Omental fat pad (tissue), 4 donors: ENCODE measurements at places on chromosomes 13 and 19.

- no peak for DNase-seq
These were observed 14.9 kb downstream of the LMO7 start for GRCh38 chr13:75651013-75651412.

GRCh38 chr19:28294395-28294794 lies 918.6 kb downstream of the UQCRFS1 start:
- no peak for DNase-seq

DNA sequence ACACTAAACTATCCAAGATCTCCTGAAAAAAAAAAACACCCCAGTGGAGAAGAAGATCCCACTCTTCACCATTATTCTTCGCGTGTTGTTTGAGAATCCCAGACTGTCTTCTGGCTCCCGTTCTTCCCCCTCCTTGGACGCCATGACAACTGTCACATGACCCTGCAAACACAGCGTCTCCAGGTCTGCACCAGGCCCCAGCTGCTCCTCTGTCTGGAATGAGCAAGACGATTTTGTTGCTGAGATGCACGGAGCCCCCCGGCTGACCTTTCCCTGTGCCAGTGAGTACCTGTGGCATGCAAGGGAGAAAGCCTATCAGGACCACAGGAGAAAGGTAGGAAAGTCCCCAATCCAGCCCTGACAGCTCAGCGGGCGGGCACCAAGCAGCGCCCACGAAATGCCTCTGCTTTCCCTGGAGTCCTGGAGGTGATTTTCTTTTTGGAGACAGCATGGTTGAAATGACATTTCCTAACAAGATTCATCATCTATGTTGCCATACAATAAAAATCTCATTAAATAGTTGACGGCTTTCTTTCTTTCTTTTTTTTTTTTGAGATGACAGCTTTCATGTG lies at the start of gene CFAP97D2:
CFAP97D2 (plus strand) TSS at position 171 of the 572 bp plus-strand sequence; CDS start at position 245, 74 bp downstream.
- DNase-seq, result no peak

- DNase-seq, result no peak
These were observed 107.2 kb upstream of the MLNR start for GRCh38 chr13:49112782-49113525.

GRCh38 chr19:3995607-3996006 lies 10.3 kb upstream of the EEF2 start:
- no peak for DNase-seq

DNA sequence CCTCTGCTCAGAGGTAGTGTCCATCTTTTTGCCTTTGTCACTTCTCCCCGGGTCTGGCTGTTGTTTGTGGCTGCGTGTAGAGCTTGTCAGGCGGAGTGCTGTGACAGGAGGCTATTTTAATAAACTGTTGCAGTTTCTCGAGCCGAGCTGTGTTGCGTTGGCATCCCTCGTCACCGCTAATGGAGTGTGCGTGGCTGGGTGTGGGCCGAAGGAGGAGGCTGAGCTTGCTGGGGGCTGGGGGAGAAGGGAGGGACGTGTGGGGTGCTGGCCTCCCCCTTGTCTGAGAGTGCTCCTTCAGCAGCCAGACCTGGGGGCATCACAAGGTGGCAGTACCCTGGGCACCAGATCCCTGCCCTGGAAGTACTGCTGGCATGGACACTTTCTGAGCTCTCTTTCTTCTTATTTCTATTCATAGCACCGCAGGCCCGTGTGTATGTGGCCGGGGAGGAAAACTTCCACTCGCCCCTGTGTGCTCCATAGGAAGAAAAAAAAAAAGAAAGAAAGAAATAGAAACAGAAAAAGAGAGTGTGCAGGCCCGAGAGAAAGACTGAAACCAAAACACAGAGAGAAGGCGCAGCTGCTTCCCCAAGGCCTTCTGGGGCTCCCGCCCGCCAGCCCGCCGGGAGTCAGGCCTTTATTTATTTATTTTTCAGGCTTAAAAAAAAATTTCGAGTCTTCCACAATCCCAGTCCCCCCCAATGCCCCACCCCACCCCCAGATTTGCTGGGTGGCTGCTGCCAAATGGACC lies 27.0 kb downstream of the NFIX start:
- no peak for DNase-seq

- no peak for DNase-seq
These were observed 9.4 kb downstream of the ARHGAP33 start for GRCh38 chr19:35784503-35785338.

DNA sequence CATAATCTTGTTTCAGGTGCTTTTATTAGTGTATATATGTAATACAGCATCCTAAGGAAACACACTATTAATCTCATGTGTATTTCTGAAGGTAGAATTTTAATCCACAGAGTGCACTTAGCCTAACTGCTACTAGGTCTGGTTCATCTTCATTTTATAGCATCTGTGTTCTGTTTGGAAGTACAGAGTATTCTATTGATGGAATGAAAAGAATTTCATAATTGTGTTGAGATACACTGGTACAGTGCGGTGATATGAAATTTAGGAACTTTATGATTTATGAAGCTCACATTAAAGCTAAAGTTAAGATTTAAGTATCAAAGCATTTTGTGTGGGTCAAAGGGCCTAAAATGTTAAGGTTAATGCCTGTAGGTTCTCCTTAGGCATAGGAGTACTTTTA lies 6.0 kb downstream of the PCDH17 start:
- no peak for DNase-seq

DNA sequence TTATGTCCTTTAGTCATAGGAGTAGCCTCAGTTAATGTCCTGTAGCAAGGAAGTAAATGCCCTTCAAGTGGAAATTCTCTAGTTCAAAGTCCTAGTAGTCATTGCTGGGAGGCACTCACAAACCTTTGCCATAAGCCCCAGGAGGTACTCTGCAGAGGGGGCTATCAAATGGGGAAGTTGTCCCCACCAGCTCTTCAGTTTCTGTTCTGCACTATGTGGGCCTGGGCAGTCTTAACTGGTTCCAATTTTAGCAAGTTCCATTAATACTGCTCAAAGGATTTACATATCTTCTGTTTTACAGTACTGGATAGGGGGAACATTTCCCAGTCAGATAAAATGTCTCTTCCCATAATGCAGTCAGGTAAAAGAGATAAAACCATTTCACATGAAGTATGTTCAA lies 101.3 kb downstream of the B3GLCT start:
- no peak for DNase-seq

GRCh38 chr13:23634897-23635296 lies 64.7 kb downstream of the TNFRSF19 start:
- DNase-seq, result no peak

- DNase-seq, result no peak
These were observed 18.0 kb upstream of the GARRE1 start for GRCh38 chr19:34236035-34236987.

DNA sequence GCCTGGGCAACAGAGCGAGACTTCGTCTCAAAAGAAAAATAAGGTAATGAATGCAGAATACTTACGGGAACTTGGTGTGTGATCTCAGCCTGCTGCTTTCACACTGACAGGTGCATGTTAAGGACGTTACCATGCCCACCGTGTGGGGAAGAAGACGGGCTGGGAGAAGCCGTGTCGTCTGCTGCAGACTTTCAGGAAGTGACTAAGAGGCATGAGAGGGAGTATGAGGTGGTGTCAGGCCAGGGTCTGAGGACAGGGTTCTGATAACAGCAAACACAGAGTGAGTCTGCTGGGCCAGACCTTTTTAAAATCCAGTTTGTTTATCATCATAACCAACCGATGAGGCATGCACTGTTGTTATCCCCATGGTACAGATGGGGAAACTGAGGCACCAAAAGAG lies 13.6 kb upstream of the GALP start:
- no peak for DNase-seq
